ENCODE measurements at places on chromosomes 12 and 14.
A peak's percentile ranks its signal among the peaks of the same experiment; 100 is the strongest.

GRCh38 chr12:79057540-79057939, 193.0 kb downstream of the SYT1 start:
- no peak for DNase-seq

DNA sequence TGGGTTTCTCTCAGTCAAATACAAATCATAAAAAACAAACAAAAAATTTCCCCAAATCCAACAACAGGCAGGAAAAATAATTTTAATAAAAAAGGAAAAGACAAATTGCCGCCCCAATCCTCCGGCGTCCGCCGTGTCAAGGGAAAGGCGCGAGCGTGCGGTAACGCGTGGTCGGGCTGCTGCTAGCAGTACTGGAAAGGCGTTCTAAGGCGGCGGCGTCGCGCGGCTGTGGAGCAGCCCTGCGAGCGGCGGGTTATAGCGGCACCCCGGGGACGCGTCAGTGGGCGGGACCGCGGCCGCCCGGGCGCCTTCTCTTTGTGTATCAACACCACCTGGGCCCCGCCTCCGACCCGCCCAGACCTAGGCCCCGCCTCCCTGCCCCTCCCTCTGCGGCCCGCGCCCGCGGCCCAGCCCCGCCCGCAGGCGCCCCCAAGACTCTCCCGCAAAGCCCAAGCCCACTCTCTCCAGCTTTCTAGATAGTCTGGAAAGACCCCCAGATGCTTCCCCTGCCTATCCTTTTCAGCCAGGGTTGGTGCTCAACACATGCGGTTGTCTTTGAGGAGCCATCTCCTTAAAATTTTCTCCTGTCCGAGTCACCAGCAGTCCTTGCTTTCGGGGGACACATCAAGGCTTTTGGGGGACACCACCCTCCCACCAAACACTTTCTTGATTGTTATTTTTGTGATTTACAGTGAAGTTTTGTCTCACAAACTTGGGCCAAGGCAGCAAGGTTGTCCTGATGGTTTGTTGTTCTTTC, at the start of gene SLC38A2:
Gene SLC38A2, minus strand, starts transcription at position 230 of the 757 bp plus-strand sequence. CDS start 1,480 bp downstream, outside the sequence.
- DNase-seq, result peak; percentile 96

DNA sequence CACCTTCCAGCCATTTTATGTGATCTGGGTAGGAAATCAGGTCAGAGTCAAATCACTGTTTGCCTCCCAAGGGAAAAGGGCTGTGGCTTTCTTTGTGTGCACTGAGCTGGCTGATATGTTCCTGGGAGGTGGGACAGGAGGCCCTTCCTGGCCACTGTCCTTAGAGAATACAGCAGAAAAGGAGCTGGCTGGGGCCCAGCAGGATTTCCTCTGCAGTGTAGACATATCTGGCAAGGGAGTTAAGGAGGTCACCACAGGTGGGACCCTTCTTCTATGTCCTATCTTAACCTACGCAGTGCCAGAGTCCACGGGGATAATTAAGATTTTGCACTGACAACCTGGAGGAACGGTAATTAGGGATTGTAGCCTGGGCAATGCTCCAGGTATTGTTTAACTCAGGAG, 145.3 kb downstream of the NTF3 start:
- no peak for DNase-seq

- no peak for DNase-seq
Observed at GRCh38 chr14:64442300-64442988, 22.9 kb upstream of the AKAP5 start.

DNA sequence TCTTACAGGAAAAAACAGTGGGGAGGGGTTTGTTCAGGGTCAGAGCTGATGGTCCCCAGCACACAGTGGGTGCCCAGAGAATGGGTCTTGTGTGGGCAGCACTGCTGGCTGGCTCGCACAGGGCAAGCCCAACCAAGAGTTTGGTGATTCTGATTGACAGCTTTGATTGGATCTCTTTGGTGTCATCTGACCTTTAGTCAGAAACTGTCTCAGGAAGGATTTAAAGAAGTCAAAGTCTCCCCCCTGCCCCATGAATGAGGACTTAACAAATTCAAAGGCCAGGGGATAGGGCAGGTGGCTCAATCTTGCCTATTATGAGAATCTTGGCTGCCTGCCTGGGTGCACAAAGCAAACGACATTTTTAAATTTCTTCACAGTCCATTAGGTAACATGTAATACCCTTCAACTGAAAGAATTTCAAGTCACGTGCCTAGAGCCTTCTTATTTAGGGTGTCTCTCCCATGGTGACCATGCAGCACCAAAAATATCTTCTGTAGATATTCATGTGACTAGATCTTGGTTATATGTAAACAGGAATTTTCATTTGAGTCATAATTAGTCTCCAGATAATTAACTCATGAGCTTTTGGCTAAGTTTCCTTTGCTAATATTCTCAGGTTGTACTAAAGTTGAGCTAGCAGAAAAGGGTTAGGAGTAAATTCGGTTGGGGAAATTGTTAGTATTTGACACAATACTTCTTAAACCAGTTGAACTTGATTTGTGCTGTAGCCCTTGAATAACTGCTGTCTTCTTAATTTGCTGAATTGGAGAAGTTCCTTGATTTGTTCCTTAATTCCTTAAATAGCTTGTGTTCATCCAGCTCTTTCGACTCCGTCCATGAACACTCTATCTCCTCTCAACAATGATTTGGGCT, 54.5 kb upstream of the HECTD1 start:
- no peak for DNase-seq

- peak; percentile 69 for DNase-seq
Observed at GRCh38 chr12:6335451-6336078, 6.3 kb downstream of the TNFRSF1A start.

DNA sequence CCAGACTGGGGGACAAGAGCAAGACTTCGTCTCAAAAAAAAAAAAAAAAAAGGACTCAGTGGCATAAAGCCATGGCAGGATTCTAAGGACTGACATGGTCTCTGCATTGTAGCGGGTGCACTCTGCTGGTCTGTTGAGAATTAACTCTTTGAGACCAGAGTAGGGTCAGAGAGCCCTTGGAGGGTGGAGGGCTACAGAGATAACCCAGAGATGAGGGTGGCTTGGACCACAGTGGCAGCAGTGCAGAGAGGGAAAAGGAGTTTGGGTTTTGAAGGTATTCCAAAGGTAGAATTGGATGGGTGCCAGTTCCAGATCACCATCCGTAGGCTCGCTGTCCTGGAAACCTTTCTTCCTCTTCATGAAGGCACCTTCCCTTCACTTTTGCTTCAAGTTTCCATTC, 14.3 kb upstream of the DYNC1H1 start:
- no peak for DNase-seq

GRCh38 chr12:41527062-41527461, 338.9 kb downstream of the PDZRN4 start:
- DNase-seq, result no peak

- no peak for DNase-seq
Observed at GRCh38 chr14:25140411-25140810, 90.5 kb upstream of the STXBP6 start.

- no peak for DNase-seq
Observed at GRCh38 chr14:85644211-85644610, 114.3 kb downstream of the FLRT2 start.

DNA sequence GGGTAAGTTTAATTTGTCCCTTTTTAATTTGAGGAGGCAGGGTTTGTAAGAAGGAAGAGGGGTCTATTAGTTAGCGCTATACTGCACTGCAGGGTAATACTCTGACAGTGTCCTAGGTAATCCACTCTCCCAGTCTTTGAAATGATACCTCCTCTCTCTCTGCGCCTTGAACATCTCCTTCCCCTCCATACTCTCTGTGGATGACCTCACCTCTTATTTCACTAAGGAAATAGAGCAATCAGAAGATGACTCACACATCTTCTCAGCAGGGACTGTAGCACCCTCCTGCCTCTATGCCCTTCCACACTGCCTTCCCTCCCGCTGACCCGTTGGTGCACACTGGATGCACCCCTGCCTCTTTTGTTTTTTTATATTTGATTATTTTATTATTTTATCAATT, 94.2 kb downstream of the GRIP1 start:
- no peak for DNase-seq

GRCh38 chr14:72745546-72745945, 148.4 kb downstream of the DPF3 start:
- DNase-seq, result no peak

DNA sequence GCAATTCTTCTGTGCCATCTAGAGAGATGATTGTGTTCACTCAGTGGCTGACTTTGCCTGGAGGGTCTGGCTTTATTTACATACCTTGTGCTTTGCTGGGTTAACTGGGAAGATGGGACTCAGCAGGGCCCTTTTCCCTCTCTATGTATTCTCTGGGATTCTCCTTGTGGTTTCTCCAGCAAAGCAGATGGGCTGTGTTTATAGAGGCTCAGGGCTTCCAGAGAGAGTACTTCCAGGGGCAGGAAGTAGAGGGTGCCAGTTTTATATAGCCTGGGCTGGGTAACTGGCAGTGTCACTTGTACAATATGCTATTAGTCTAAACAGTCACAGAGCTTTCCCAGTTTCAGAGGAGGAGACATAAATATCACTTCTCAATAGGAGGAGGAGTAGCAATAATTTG, 509.9 kb downstream of the DIO2 start:
- no peak for DNase-seq

GRCh38 chr14:100602621-100603230, 15.5 kb upstream of the BEGAIN start:
- DNase-seq, result no peak

- no peak for DNase-seq
Observed at GRCh38 chr12:29291226-29291625, 89.7 kb downstream of the ERGIC2 start.

DNA sequence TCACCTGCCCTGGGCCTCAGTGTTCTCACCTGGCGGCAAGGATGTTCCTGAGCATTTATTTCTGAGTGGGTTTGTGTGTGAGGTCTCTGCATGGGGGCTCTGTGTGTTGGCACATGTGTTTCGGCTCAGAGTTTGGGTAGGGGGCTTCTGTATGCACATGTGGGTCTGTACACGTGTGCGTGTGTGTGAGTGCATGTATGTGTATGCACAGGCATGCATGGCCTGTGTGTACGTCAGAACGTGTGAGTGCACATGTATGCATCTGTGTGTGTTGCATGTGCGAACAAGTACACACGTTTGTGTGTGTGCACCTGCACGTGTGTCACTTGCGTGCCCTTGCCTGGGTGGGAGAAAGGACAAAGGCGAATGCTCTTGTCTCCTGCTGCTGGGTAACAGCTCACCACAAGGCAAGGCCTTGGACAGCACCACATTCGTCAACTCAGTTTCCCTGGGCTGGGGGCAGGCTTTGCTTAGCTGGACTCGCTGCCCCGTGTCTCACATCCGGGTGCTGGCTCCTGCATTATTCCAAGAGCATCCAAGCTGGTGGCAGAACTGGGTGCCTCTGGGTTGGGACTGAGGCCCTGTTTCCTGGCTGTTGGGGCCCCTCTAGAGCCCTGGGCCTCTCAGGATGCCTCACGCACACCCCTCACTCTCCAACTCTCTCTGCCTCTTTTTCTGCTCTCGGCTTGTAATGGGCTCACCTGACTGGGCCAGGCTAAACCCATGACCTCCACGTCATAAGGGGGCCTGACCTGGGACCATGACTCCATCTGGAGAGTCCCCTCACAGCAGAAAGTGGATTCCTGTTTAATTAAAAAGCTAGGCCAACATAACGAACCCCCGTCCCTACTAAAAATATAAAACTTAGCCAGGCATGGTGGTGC, 153.6 kb upstream of the C14orf180 start:
- no peak for DNase-seq

DNA sequence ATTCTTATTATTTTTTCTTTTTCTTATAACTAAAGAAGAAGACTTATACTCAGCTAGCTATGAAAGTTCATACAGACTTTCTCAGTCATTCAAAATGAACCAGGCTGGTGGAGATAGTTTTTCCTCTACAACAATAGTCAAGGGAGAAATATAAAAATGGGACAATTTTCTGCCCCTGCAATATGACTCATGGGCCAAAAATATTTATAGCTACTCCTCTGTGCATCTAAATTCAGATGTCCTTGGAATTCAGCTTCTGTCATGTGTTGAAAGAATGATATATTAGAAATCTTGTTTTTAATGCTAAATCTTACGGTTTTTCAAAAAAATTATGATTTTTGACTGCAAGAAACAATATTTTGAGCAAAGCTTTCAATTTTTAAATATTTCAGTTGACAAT, 237.2 kb upstream of the SYT10 start:
- DNase-seq, result no peak

GRCh38 chr14:60637479-60638315, 11.6 kb downstream of the SIX1 start:
- no peak for DNase-seq

All from T follicular helper cell (primary cell).